ENCODE measurements at places on chromosomes 13 and 19.

DNA sequence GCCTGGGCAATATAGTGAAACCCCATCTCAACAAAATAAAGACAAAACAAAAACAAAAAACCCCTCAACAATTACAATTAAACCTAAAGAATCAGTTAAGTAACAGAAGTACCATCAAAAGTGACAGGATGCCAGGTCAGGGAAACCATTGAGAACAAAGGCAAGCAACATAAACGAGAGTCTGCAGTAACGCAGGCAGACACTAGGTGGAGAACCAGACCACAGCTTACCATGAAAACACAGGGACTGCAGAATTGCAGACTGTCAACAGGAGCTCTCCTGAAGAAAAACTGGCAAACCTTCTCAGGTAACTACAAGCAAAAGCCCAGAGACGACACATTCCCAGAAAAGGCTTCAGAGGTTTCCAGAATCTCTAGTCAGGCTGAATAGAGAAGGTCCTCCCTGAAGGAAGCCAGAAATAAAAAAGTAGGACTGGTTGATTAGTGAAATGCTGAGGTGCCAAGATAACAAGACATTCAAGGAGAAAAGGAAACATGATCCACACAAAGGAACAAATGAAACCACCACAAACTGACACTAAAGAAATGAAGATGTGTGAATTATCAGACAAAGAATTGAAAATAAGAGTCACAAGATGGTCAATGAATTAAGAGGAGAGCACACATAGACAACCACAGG is 2.2 kb upstream of the ZNF665 start:
- peak; percentile 57 for DNase-seq

DNA sequence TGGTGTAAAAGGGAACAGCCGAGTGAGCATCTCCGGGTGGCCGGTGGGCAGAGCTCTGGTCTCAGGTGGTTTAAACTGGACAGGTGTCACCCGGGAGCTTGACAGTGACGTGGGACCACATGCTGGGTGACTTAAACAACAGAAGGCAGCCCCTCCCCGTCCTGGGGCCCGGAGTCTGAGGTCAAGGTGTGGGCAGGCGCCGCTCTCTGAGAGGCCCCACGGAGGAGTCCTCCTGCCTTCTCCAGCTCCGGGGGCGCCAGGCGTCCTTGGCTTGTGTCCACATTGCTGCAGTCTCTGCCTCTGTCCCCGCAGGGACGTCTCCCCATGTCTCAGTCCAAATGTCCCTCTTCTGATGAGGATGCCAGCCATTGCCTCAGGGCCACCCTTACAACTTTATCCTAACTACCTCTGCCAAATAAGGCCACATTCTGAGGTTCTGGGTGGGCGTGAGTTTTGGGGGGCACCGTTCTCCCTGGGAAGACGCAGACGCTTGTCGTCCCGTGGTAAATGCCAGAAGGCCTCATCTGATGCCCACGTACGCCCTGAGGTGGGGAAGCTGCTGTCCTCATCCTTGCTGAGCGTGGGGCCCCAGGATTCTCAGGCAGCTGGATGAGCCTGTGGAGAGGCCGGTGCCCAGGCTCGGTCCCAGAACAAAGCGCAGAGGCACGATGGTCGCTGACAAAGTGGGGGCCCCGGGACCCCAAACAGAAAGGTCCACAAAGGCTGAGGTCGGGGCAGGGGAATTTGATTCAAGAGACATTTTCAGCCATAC is 12.9 kb downstream of the GZMM start:
- no peak for DNase-seq

DNA sequence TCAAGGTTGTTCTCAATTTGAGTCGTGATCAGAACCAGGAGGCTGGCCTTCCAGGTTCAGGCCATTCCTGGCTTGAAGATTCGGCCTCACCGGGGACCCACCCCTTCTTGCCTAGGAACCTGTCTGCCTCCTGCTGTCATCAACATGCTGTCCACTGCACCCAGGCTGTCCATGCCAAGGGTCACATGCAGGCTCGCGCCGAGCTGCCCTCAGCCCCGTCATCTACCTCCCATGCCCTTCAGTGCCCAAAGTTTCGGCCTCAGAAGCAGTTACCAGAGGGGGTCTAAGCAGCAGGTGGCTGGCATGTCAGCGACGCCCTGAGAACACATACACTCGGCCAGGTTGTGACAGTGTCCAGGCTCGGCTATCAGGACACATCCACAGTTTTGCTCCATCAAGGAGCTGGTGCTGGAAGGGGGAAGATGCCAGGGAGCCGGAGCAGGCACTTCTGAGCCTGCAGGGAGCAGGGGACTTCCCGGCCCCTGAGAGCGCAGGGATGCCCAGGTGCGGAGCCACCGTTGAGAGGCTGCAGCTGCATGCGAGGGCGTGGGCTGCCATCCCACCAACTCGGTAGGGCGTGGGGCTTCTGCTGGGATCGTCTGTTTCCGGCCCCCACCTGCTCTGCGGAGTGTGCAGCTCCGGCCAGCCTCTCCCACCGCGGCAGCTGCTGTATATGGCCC is 590.9 kb upstream of the SLITRK5 start:
- no peak for DNase-seq

GRCh38 chr19:748274-748598 is 2.7 kb upstream of the MISP start:
- DNase-seq, result no peak

- no peak for DNase-seq
Observed at GRCh38 chr19:42467183-42467760, 24.5 kb upstream of the CXCL17 start.

DNA sequence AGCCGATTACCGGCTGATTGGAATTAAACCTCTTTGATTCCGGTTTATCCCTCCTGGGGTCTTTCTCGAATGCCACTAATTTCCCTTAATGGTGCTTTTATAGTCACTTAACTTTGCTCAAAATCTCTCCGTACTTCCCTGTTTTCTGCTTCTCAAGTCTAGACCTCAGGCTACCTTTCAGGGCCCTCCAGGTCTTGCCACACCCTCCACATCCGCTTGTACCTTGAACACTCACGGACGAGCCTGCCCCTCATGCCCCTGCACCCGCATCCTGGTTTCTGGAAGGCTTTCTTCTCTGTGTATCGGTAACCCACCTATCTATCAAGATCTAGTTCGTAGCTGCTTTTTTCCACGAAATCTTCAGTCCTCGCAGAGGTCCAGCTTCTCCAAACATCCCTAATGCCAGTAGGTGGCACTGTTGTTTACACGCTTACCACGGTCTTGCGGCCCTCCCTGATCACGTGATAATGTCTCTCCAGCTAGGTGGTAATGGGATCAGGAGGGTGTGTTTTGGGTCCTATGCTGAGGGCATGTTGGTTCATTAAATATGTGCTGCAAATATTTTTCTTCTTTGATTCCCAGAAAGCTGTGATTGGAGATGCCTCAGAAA is 13.8 kb downstream of the ATP12A start:
- no peak for DNase-seq

- no peak for DNase-seq
Observed at GRCh38 chr13:98986226-98986846, 8.5 kb upstream of the DOCK9 start.

DNA sequence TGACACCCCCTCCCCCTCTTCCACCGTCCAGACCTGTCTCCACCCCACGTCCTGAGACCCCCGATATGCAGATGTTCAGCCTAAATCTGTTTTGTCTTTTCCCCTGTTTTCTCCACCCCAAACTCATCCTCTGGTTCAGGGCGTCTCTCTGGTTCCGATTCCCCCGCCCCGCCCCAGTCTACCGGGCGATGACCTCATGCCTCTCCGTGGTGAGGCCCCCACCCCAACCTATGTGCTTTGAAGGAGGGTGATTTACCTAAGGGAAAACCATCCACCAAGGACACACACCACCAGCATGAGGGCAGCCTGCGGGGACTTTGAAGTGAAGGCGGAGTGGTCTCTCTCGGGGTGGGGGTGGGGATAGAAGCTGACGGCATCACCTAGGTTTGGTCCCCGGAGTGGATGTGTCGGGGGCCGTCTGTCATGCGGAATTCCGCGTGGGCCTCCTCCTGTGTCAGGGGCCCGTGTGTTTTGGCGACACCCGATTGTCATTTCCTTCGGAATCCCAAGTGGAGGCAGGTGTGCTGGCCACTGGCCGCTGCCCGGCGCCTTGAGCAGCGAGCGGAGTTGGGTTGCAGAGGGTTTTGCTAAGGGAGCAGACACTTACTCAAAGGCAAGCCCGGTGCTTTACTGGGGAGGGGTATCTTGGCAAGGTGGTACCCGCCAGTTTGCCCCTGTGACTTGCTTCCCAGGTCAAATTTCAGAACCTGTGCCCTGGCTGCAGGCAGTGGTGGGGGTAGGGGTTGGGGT is 1.4 kb downstream of the FZR1 start:
- DNase-seq, result peak; percentile 24

DNA sequence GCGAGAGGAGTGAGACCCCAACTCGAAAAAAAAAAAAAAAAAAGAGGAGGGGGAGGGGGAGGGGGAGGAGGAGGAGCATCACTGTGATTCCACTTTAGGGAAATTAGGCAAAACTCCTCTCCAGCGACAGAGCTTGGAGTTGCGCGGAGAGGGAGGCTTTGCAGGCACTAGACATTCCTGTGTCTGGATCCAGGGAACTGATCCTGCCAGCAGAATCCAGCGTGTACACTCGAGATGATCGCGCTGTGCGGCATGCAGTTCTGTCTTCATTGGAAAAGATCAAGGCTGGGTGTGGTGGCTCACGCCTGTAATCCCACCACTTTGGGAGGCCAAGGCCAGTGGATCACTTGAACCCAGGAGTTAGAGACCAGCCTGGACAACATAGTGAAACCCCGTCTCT is 29.6 kb upstream of the KLF2 start:
- DNase-seq, result no peak

GRCh38 chr19:49069026-49069425 is 3.5 kb downstream of the KCNA7 start:
- no peak for DNase-seq

DNA sequence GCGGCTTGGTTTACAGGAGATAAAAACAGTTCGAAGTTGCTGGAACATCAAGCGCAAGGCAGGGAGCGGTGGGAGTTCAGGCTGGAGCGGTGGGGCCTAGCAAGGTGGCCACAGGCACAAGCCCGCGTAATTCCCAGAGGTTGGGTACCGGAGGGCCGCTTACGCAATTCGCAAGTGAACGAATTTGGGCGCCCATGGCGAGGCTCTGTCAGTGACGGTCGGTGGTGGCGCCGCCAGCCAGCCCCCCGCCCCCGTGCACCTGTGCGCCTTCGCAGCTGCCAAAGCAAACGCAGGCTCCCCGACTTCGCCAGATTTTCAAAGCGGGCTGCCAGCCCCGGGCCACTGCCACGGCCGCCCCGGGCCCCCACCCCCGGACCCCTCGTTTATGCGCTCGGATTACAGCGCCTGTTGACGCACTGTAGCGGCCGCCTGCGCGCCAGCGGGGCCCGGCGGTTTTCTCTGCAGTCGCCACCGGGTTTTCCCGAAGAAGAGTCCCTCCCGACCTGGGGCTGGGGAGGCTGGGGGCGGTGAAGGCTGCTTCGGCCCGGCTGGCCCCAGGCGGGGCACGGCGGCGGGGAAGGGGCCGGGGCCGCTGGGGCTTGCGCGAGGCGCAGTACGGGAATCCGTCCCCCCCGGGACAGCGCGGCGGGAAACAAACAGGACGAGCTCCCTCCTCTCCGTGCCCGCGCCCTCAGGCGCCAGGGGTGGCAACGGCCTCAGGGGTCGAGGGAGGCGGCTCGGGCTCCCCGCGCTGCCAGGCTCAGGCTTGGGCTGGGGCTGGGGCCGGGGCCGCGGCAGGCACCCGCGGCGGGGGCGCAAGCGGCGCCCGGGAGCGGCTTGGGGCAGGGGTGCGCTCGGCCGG is 709 bp downstream of the N4BP2L1 start:
- peak; percentile 29 for DNase-seq

DNA sequence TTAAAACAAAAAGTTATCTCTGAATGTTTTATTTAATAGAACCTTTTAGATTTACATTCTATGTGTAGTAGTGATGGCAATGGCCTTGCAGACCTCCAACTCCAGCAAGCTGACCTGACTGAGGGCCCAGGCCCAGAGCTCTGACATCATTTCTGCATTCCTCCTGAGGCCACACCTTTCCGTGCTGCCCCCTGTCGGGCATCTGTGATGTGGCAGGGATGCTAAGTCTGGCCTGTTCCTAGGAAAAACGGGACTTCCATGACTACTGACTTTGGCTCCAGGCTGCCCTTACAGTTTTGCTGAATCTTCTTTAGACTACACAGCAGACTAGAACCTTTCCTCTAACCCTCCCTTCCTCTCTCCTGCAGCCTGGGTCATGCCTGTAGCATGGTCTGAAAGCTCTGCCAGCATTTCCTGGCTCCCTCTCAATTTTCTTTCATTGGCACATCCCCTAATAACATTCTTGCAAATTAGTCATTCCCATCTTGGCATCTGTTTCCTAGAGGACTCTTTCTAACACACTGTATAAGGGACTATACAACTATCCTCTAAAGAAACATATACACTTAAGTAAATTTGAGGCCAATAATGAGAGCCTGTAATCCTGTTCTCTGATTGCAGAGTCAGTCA is 249.1 kb downstream of the GPC5 start:
- DNase-seq, result no peak

DNA sequence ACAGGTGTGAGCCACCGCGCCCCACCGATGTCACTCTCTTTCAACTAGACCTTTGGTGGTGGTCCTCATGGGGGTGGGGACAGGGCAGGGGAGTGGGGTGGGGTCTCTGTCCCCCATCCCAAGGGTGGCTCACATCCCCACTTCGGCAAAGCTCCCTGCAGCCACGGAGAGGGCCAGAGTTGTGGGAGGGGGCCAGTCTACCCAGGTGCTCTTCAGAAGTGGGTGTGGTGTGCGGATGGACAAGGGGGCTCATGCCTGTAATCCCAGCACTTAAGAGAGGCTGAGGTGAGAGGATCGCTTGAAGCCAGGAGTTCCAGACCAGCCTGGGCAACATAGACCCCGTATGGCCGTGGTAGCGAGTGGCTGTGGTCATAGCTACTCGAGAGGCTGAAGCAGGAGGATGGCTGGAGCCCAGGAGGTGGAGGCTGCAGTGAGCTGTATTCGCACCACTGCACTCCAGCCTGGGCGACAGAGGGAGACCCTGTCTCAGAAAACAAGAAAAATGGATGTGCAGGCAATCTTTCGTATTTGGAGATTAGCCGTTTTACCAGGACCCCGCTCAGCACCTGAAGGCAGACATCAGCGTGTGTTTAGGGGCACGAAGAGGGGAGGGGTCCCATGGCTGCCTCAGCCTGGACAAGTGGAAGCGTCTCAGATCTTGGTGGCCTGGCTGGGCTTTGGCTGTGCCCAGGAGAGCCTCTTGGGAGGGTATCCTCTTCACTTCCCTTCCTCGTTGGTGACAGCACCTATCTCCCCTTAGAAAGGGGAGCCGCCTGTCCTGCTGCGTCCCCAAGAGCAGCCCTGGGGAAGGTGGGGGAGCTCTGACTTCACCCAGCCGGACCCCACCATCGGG is 846 bp downstream of the TGFBR3L start:
- no peak for DNase-seq

GRCh38 chr13:60134376-60134775 is 29.4 kb downstream of the DIAPH3 start:
- DNase-seq, result no peak

Data from activated T-cell treated with anti-CD3 and anti-CD28 coated beads for 1 hour (primary cell).